ENCODE measurements at places on chromosomes 12 and 14.

DNA sequence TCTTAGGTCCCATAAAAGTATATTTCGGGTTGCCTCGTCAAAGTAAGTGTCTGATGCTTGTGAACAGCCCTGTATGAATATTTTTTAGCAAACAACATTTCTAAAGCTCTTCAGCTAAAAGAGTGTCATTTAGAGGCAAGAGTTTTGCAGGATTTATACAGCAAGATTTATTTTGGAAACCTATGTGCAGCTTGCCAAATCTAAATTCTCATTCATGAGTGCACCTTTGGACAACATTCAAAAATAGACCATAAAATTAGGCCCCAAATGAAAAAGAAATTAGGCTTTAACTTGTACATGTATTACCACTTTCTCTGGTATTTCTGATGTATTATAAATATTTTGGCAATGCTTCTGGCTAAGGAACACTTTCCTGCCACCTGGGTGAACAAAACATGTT, 224.4 kb upstream of the PDZRN4 start:
- no peak for DNase-seq

DNA sequence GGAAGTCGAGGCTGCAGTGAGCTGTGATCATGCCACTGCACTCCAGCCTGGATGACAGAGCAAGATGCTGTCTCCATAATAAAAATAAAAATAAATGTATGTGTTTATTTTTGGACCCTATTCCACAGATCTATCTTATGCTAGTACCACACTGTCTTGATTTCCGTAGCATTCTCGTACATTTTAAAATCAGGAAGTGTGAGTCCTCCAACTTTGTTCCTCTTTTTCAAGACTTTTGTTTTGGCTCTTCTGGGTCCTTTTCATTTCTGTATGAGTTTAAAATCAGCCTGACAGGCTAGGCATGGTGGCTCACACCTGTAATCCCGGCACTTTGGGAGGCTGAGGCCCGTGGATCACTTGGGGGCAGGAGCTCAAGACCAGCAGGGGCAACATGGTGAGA, 25.8 kb downstream of the DAO start:
- no peak for DNase-seq

- peak; percentile 14 for DNase-seq
Observed at GRCh38 chr14:80213602-80214001, 2.3 kb upstream of the DIO2 start.

DNA sequence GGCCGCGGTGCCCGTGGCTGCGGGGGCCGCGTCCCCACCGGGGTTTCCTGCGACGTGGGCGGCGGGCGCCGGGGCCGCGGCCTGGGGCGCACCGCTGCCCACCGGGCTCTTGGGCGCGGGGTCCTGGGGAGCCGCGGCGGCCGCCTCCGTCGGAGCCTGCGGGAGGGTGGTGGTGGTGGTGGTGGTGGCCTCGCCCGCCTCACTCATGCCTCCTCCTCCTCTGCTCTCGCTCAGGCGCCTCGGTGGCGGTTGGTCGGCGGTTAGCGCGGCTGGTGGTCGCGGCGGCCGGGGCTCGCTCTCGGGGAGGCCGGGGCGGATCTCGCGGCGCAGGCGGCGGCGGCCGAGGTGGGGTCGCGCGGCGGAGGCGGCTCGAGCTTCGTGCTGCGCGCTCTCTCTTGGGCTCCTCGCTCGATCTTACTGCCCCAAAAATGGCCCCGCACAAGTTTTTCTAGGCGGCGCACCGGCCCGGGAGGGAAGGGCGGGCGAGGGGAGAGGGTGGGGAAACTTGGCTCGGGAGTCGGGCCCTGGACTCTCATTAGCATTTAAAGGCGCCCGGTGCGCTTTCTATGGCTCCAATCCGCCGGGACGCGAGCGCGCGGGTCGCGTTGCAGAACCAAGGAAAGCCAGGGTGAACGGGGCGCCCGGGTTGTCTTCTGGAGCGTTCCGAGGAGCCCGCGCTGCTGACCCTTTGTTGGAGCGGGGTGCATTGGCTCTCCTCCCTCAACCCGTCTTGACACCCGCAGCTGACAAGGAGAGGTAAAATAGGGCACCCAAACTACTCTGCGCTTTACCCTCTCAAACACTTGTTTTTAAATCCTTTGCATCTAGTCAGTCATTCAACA, at the start of gene YBX3:
YBX3 (minus strand) TSS at position 419 of the 842 bp plus-strand sequence; CDS start at position 207, 212 bp downstream.
- peak; percentile 82 for DNase-seq

DNA sequence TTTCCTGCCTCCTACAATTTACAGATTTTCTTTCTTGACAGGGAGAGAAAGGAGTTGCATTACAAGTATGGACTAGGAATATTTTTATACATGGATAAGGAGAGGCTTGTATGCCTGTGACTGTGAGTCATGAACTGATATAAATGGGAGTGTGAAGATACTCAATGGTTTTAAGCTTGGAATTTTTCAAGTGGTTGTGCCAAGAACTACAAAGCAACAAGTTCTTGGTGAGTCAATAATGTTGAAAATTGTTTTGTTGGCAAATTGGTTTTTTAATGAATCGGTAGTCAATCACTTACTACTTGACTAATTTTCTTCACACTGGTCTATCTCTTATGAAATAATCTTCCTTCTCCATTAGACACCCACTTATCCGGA, 58.9 kb upstream of the HMGA2 start:
- DNase-seq = no peak

- peak; percentile 53 for DNase-seq
Observed at GRCh38 chr14:34722723-34723545, 8.5 kb upstream of the CFL2 start.

DNA sequence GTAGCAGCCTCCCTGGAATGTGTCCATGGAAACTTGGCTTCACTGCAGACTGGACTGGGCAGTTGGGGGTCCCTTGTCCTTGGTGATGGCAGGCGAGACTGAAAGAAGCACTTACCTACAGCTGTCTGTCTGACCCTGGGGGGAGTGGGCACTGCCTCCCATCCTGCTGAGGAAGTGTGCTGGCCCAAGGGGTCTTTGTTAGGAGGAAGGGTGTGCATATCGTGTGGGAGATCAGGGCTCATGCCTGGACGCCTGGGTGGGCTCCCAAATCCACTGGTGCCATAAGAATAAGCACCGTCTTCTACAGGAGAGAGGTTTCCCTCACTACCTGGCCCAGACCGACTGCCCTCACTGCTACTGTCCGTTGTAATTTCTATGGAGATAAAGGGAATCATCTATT, 81.4 kb downstream of the PIWIL1 start:
- DNase-seq = no peak

DNA sequence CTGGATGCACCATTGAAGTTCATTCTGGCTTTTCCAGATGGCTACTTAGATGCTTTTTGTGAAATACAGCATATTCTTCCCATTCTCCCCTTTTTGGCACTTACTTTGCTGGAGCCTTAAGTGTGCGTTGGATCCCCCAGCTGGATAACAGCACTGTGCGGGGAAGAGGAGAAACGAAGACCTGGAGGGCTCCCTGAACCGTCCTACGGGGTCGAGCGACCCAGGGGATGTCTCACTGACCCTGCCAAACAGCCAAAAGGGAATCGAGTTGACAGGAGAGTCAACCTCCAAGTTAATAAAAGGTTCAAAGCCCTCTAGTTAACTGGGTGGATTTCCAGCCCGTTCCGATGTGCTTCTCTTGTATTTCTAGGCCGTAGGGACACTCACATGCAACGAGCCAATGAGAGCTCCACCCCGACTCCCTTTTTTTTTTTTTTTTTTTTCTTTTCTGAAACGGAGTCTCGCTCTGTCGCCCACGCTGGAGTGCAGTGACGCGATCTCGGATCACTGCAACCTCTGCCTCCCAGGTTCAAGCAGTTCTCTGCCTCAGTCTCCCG, 1.0 kb upstream of the CAMKK2 start:
- peak; percentile 44 for DNase-seq

GRCh38 chr12:38961683-38962082, 56.3 kb upstream of the CPNE8 start:
- no peak for DNase-seq

DNA sequence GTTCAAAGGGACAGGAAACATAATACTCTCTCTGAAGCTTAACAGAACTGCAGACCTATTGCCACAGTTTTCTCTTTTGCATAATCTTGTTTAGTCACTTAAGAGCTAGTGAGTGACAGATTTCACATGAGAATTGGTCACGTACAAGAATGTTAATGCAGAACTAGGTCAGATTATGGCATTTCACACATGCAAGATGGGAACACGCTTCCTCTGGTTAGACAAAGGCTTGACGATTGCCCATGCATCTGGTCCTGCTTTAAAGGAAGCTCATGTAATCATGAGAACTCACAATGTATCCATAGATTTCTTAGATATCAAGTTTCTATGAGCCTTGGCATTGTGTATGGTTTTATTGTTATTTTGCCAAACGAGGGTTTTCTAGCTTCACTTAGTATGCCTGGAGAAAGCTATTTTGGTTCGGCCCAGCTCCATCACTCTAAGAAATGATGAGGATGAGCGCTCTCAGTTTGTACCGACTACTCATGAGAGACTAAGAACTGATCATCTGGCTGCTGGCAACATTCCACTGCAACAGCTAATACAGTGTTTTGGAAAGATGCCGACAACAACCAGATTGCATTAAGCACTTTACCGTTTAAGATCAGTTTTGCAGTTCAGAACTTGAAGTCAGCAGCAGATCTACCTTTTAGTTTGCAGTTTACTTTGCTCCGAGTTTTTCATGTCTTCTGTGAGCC, 380.0 kb downstream of the DIO2 start:
- DNase-seq = no peak

- DNase-seq = no peak
Observed at GRCh38 chr12:131091413-131091975, 137.8 kb downstream of the ADGRD1 start.

DNA sequence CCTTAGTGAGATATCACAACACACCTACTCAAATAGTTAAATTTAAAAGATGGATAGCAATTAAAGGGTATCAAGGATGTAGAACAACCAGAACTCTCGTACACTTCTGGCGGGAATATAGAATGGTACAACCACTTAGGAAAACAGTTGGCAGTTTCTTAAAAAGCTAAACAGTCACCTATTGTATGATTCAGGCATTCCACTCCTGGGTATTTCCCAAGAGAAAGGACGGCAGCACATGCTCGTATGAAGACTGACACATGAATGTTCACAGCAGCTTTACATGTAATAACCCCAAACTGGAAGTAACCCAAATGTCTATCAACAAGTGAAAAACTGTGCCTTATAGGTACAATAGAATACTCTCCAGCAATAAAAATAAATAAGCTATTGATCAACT, 465.2 kb downstream of the VRK1 start:
- DNase-seq = no peak

- no peak for DNase-seq
Observed at GRCh38 chr12:13606290-13606689, 375.1 kb downstream of the GRIN2B start.

DNA sequence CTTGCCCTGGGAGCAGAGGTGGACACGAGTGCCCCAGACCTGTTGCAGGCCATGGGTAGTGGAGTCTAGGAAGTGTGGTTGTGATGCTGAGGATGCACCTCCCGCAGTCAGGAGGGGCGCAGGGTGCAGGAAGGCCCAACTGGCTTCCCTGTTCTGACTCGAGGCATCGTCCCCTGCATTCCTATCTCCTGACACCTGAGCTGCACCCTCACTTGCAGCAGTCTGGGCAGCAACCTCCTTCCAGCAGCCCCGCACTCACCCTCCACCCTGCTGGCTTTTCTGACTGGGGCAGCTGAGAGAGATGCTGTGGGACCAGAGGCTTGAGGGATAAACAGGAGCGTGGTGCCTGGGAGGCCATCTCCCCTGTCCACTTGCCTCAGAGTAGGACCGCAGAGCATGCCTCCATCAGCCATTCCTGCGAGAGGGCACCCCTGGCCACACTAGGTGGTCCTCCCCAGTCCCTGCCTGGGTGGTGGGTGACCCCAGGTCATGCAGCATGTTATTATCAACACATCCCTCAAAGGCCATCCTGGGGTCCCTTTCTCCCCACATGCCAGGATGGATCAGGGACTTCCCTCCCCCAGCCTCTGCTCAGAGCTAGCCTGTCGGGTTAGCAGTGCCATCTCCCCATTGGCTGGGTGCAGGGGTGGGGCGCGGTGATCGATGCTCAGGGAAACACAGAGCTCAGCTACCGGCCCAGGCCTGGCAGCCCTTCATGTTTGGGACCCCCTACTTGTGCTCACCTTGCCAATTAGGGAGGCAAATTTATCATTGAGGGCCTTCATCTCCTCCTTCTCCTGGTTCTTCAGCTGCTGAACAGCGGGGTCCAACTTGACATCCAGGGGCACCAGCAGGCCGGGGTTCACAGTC, 719 bp downstream of the KRT80 start:
- DNase-seq = no peak

- DNase-seq = no peak
Observed at GRCh38 chr14:91453744-91454143, 36.1 kb upstream of the CCDC88C start.

DNA sequence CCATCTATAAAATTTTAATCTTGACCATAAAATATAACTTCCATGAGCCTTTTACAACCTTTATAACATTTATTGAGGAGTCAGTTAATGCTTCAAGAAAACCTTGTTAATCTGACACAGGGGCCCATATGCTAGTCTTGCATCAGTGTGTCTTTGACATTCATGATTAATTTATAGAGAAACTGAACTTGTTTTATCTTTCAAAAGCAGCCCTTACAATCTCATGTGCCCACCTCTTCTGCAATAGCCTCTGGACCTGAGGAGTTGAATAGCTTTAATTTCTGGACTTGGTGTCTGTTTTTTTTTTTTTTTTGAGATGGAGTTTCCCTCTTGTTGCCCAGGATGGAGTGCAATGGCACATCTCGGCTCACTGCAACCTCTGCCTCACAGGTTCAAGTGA, 8.6 kb upstream of the LPCAT3 start:
- DNase-seq = no peak

DNA sequence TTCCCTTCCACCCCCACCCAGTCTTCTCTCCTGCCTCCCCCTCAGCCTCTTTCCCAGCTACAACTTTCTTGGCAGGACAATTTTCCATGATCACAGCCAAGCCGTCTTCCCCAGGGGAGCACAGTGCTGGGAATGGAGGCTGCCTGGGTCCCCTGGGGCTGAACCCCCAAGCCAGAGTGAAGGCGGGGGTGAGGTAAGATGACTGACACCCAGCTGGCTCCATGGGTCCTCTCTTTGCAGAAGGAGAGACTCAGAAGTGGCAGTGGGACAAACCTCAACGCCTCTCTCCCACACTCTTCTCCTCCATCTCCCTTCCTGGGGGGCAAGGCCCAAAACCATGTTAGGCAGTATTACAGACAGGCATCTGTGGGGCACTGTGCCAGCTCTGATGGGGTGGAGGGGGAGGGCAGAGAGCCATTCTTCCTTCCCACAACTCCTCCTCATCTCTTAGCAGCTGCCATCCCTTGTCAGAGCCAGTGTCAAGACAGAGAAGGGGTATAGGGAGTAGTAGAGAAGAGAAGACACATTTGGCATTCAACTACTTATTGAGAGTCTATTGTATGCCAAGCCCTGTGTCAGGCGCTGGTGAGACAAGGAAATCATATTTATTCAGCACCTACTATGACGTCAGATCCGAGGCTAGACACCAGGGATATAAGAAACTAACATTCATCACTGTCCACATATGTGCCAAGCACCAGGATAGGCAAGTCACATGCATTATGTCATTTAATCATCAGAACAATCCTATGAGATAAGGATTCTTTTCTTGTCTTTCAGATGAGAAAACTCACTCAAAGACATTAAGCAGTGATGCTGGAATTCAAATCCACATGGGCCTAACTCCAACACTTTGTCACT, 3.6 kb downstream of the ITGA7 start:
- no peak for DNase-seq

All from HuH-7.5 (cell line).